Kasumi-1 (cell line): ENCODE measurements at places on chromosomes 13 and 19.

GRCh38 chr19:49470615-49470978 lies 3.4 kb upstream of the FLT3LG start:
- no peak for DNase-seq

DNA sequence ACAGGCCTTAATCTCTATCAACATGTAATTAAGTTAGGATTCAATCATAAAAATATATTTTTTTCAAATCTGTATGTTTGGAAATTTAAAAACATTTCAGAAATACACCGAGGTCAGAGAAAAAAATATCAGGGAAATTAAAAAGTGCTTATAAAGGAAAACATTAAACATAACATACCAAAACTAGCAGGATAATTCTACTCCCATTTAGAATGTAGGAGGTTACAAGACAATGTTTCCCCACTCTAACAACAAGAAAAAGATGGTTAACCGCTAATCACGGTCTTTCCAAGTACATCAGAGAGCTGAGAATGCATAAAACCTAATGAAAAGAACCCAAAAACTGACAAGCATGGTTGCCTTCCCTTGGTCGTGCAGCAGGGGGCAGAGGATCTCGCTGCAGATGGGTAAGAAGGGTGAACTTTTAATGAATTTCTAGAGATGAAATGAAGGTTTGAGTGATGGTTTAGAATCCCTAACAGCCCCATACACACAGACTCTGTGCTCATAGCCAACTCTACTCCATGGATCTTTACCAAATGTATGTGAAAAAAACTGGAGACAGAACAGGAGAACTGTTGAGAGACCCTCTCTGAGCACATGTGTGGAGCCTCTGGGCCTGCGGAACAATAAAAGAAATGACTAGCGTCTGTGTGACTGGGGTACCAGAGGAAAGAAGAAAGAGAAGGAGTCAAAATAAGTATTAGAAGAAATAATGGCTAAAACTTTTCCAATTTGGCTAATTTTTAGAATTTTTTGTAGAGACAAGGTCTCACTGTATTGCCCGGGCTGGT lies 51.3 kb upstream of the LSM14A start:
- DNase-seq, result peak; percentile 63

- DNase-seq, result no peak
Measured at GRCh38 chr19:35414442-35414841, 33.6 kb upstream of the FFAR2 start.

GRCh38 chr19:45376045-45376724 lies 5.8 kb upstream of the ERCC2 start:
- no peak for DNase-seq

DNA sequence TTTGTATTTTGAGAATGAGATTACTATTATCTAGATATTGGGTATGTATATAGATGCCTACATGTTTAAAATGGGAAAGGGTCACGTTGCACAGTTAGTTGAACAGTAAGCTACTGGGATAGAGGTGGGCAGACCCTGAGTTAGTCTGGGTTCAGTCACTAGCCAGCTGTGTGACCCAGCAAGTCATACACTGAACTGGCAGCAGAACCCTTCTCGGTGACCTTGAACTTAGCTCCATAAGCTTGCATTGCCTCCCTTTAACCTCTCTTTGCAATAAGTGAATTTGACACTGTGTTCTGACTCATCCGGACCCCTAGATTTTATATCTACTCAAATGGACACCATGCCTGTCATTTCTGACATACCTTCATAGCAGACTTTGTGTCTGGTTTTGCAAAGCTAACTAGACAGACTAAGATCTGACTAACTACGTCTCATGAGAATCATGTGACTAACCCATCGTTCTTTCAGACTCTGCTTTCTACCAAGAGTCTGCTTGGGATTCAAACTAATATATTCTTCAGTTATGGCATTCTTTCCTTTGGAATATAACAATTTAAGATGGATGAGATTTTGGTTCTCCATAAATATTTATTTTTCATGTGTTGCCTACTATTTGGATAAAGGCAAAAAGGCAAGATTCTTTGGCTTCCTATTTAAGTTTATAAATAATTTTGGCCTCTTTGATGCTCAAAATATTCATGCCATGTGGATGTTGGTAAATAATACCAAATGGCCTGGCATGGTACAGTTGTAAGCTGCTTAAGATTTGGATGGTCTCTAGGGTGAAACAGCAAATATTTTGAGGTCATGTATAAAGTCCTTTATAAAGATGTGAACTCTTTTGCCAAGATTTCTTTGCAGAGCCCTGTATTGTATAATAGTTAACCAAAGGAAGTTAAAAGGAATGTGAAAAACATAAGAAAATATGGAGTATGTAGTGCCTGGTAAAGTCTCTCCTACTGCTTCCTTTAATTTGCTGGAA lies 159.3 kb downstream of the ITGBL1 start:
- DNase-seq, result no peak
